Inflammatory macrophage (primary cell): ENCODE measurements at places on chromosomes 13 and 19.

DNA sequence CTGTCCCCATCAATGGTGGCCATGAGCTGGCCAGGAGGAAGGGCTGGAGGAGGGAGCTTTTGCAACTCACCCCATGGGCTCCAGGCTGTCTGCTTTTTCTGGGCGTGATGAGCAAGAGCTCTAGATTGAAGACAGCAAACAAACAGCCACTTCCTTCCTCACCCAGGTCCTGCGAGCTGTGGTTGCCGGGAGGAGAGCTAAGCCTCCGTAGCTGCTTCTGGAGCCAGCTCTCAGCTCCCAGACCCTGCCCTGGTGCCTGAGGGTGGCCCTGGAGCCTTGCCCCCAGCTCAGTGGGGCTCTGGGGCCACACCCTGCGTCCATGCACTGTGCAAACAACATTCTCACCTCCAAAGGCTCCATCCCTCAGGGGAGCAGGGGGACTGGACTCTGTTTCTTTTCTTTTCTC lies 6.2 kb downstream of the MYO1F start:
- DNase-seq: peak; percentile 92

DNA sequence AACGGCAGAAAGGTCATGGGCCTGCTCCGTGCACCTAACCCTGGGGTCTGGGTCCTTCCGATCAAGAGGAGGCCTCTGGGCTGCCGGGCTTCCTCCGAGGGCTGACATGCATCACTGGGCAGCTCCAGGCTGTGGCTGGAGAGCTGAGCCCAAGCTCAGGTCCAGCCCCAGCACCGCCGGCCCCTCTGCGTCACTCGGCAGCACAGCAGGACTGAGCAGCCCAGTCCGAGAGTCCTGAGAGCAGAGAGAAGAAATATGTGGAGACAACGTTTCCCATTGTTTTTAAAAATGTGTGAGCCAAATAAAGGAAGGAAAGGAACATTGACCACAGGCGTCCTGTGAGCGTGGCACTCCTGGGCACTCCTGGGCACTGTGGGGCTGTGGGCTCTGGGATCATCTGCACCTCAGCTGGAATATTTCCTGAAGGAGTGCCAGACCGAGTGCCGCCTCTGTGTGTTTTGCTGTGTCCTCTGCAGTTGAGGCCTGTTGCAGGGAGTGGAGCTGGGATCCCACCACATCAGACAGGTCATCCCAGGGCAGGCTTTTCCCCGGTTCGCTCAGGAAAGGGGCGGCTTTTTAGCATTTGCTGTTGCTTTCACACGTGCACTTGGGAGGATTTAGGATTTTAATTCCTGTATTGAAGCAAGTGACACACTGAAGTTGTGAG lies 37.8 kb upstream of the TFDP1 start:
- no peak for DNase-seq

GRCh38 chr13:110554227-110554836 lies 7.2 kb downstream of the RAB20 start:
- DNase-seq: no peak

DNA sequence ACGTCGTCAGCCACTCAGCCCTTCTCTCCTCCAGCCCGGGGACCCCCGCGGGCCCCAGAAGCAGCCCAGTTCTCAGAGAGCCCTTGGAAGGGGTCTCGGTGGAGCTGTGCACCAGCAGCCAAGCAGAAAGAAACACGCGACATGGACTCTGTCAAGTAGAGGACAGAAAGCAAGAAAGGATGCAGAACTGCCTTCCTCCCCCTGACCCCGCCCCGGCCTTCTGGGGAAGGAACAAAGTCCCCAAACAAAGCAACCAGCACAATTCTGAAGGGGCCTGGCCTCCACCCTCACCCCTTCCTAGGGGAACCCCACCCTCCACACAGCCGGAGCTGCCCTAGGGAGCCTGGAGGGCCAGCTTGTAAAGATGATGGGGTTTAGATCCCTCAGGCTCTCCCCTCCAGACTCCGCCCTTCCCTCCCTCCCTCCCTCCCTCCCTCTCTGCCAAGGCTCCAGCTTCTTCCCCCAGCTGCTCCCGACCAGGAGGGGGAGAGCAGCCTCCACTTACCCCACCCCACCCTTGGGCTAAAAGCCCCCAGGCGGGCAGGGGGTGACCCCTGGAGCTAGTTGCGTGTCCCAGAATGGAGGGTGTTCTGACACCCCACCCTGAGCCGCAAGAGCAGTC lies 7.8 kb downstream of the LYL1 start:
- peak; percentile 31 for DNase-seq

DNA sequence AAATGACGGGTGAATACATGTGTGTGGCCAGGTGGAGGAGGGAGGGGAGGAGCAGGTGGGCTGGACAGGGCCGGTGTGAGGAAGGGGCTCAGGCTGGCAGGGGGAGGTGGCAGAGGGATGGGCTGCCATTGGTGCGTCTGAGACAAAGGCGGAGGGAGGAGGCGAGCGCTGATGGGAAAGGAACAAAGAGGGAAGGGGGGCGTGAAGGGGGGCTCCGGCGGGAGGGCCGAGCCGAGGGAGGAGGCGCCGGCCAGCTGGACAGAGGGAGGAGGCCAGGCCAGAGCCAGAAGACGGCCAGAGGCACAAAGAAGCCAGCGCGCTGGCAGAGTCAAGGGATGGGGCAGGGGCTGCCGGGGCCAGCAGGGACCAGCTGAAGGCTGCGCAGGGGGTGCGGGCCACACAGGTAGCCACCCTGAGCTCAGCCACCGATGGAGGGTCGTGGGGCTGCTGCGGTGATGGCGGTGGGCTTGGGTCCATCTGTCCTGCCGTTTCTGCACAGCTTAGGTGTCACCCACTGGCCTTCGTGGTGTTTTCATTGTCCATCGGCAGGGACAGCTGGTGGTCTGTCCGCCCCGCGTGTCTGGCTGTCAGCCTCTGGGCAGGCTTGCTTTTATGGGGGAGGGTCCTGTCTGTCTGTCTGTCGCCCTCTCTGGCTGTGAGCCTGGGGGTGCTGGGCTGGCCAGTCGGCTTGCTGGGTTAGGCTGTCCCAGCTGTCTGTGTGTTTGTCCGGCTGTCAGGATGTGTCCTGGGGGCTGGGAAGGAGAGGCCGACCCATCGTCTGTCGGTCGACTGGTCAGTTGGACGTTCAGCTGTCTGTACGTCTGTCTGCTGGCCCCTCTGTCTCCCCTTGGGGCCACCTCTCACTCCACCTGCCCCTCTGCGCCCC lies 2.2 kb downstream of the APC2 start:
- DNase-seq: no peak

- DNase-seq: no peak
Observed at GRCh38 chr13:85286081-85286480, 513.1 kb downstream of the SLITRK6 start.

- DNase-seq: no peak
Observed at GRCh38 chr13:44434766-44435141, 61.1 kb downstream of the SERP2 start.

DNA sequence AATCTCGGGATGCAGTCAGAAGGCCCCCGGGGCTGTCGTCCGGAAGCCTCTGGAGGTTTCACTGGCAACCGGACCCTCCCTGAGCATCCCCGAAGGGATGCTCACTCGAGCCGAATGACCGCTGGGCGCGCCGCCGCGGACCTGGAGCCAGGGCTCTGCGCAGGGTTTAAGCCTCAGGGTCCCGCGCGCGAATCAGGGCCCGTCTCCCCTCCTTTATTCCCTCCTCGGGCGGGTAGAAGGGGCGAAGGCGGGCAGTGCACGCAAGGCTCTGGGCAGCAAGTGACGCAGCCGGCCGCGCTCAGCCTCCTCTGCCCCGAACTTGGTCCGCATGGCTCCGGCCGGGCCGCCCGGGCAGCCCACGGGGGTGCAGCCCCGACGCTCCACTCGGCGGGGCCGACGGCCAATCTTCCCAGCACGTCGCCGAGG lies 572 bp downstream of the SHISA2 start:
- no peak for DNase-seq

GRCh38 chr13:64272681-64273080 lies 2857.0 kb upstream of the PCDH20 start:
- DNase-seq: no peak

GRCh38 chr13:37164635-37165034 lies 59.2 kb upstream of the CSNK1A1L start:
- DNase-seq: no peak

GRCh38 chr13:45276913-45277312 lies 64.1 kb downstream of the TPT1 start:
- peak; percentile 15 for DNase-seq

GRCh38 chr13:102226591-102226990 lies 175.3 kb downstream of the FGF14 start:
- no peak for DNase-seq

GRCh38 chr19:15263361-15263985 lies 31.2 kb upstream of the EPHX3 start:
- DNase-seq: no peak

DNA sequence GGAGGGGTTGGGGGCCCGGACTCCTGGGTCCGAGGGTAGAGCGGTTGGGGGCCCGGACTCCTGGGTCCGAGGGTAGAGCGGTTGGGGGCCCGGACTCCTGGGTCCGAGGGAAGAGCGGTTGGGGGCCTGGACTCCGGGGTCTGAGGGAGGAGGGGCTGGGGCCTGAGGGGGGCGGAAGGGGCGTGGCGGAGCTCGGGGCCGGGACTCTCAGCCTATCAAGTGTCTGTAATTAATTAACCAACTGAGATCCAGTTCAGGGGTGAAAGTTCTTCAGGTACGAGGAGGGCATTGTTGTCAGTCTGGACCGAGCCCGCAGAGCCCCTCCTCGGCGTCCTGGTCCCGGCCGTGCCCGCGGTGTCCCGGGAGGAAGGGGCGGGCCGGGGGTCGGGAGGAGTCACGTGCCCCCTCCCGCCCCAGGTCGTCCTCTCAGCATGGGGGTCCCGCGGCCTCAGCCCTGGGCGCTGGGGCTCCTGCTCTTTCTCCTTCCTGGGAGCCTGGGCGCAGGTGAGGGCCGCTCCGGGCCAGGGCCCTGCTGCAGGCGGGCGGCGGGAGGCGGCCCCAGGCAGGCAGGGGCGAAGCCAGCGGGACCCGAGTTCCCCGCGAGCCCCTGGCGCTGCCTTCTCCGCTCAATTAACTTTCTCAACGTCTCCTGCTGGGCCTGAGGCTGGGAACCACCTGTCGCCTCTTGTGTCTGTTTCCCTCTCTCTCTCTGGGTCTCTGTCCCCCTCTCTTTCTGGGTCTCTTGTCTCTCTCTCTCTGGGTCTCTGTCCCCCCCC lies 697 bp downstream of the FCGRT start:
- peak; percentile 26 for DNase-seq

- no peak for DNase-seq
Observed at GRCh38 chr19:38515896-38516295, 82.4 kb downstream of the RYR1 start.

DNA sequence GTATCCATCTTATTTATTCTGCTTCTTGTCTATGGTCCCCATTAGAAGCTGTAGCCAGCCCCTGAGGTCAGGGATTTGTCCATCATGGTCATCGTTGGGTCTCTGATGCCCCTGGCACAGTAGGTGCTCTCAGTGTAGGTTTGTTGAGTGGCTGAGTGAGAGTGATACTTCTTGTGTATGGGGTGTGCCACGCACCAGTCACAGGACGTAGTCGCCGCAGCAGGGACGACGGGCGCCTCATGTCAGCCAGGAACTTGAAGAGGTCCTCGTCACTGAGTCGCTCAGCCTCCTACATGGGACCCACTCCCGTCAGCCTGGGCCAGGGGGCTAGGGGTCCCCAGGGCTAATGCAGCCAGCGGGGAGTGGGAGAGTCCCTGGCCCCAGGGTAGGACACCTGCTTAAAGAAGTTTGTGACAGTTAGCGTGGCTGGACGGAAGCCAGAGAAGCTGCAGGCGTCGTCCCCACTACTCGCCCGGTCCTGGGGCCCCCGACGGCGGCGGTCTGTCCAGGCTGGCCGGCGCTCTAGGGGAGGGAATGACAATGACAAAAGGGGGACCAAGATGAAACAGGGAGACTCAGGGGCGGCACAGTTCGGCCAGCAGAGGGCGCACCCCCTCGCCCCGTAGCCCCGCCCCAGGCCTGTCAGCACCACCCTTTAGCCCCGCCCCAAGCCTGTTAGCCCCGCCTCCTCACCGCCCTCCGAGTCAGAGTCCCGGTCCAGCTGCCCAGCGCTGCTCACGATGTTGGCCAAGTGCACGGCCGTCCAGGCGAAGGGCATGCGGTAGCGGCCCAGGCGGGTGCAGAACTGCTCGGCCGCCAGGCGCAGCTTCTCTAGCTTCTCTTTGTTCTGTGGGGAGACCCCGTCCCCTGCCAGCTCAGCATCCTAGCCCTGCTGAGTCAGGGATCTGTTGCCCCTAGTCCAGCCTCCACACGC lies 3.7 kb downstream of the ANGPTL8 start:
- DNase-seq: peak; percentile 88

DNA sequence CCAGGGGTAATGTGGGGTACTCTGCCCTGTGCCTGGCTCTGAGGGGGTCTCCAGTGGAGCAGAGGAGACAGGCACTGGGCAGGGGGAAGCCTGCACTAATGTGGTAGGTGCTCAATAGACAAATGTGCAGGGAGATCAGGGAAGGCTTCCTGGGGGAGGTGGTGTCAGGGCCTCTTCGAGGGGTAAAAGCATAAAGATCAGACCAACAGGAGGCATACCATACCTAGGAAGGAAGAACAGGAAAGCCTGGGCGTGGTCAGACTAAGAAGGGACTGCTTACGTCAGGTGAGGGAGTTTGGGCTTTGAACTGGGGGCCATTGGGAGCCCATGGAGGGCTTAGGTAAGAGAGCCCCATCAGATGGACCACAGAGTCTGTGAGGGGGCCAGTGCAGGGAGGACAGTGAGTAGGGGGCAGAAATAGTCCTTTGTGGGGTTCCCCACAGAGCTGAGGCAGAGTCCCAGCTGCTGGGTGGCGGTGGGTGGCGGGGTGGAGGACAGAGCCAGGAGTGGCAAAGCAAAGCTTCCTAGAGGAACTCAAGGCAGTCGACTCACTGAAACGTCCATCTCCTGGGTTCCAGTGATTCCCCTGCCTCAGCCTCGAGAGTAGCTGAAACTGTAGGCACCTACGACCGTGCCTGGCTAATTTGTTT lies 8.8 kb downstream of the PRR36 start:
- DNase-seq: no peak
